GF-D8 (cell line): ENCODE measurements at places on chromosomes 7 and 10.

- no peak for DNase-seq
These were observed 185.1 kb upstream of the AGK start for GRCh38 chr7:141366091-141366621.

- no peak for DNase-seq
These were observed 775.4 kb downstream of the TYW1 start for GRCh38 chr7:67771846-67772605.

DNA sequence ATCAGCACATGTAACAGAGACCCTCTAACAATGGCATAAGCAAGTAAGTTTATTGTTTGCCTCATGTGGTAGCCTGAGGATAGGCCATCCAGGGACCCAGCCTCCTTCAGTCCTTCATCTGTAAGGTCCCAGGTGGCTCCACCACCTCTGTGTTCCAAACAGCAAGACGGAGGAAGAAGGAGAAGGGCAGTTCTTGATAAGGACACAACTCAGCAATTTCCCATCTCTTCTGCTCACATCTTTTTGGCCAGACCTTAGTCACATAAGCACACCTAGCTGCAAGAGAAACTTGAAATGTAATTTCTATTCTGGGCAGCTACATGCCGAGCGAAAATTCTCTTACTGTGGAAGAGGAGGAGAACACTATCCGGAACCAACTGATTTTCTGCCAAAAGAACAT lies 33.9 kb downstream of the DCLRE1A start:
- DNase-seq = no peak

DNA sequence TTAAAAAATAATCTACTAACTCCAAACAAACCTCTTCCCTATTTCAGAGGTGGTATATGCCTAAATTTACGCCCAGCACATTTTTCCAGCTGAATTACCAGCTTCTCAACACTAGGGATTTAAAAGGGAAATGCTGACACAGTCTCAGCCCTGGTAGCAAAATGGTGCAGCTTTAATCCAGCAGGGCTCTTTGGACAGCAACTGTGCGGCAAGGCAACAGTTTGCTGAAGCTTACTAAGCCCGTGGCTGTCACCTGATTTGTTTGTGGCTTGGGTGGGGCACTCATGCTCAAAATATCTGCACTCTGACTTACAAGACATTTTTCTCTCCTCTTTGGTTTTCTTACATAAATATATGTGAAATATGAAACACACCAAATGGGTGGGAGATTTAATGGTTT lies 206.7 kb downstream of the POU6F2 start:
- no peak for DNase-seq

- no peak for DNase-seq
These were observed 394.8 kb upstream of the IGFBP3 start for GRCh38 chr7:46315891-46316290.

GRCh38 chr7:11707606-11708193 lies 124.3 kb downstream of the THSD7A start:
- DNase-seq = no peak

- no peak for DNase-seq
These were observed 206.1 kb upstream of the NPSR1 start for GRCh38 chr7:34451923-34452322.

GRCh38 chr10:31914370-31914769 lies 14.3 kb downstream of the ARHGAP12 start:
- no peak for DNase-seq

DNA sequence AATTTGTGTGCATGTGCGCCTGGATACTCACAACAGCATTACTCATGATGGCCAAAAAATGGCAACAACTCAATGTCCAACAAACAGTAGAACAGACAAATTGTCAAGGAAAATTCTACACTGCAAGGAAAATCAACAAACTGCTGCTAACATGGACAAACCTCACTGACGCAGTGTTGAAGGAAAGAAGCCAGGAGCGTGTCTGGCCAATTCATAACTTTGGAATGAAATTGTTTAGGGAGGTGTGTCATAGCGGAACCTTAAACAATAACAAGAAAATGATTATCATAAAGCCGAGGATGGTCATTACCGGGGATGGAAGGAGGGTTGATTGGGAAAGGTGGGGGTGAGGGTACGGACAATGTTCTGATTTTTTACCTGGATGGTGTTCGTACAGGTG lies 29.1 kb downstream of the ALOX5 start:
- no peak for DNase-seq

- DNase-seq = no peak
These were observed 484.2 kb upstream of the CELF2 start for GRCh38 chr10:10533437-10533836.

GRCh38 chr7:27235387-27236311 lies 7.0 kb upstream of the EVX1 start:
- DNase-seq = no peak
